H7 (cell line): ENCODE measurements at places on chromosomes 6 and 20.

DNA sequence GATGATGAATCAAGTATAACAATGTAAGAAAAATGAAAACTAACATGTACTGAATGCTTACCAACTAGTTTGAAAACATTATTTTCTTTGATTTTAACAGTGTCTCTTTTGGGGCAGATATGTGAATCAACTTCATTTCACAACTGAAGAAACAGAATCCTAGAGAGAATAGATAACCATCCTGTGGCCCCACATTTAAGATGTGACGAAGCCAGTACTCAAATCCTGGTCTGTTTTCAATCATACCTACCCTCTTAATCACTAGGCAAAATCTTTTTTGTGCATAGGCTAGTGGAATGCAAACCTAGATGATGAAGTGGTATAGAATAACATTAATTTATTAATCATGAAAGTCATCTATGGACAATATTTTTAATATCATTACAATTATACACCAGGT is 371.6 kb upstream of the EPHA7 start:
- no peak for DNase-seq

DNA sequence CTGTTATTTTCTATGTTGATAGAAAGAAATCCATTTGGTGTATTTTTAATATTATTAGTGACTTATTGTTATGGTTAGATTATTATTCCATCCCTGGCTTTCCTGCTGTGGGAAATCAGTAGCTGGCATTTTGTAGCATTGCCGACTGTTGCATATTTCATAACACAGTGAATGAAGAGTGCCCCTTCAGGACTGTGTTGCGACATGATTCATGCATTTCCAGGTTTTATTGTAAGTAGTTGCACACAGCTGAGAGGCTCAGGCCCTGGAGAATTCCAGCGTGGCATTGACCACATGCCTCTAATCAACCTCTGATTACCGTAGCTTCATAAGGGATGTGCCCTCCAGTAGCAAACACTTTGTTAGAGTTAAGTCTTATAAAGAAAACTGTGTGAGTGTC is 263.9 kb downstream of the FARS2 start:
- DNase-seq, result no peak

DNA sequence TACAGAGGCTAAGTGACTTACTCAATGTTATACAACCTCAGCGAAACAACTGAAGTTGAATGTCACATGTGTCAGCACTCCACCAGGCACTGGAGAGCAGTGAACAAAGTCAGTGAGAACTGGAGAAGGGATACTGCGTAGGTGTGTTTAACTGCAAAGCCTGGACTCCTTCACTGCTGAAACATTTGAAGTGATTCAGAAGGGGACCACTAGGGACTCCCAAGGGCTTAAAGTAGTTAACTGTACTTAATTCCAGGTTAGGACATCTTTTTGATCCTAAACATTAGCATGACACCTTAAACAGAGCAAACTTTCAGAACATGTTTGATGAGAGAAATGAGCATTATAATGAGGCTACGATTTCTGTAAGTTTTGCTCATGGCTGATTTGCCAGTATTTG is 45.0 kb upstream of the ZBTB24 start:
- DNase-seq, result no peak

DNA sequence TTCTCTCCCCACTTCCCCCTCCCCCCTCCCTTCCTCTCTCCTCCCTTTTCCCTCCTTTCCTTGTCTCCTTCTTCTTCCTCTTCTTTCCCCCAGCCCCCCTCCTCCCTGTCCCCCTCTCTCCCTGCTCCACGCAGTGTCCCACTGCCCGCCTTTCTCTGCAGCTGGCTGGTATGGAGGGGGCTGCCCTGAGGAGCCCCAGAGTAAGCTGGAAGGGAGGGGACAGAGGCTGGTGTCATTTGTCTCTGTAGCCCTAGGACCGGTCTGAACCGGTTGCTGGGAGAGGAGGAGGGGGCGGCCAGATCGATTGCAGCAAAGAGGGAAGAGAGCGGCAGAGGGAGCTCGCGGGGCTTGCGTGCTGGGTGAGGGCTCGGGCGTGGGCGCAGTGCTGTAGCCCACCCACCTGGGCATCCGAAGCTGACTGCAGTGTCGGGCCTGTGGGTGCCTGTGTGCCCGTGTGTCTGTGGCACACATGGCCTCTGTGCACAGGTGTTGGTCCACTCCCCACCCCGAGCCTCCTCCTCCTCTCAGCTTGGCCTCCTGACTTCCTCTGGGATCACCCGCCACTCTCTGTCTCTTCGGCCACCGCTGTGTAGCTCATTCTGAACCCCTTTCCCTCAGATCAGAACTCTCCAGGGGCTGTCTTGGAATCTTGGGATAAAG is 50.6 kb downstream of the SRC start:
- peak; percentile 96 for DNase-seq

GRCh38 chr6:151065027-151065815 is 174.5 kb upstream of the AKAP12 start:
- DNase-seq, result no peak

GRCh38 chr6:1730882-1731281 is 121.2 kb downstream of the FOXC1 start:
- no peak for DNase-seq

DNA sequence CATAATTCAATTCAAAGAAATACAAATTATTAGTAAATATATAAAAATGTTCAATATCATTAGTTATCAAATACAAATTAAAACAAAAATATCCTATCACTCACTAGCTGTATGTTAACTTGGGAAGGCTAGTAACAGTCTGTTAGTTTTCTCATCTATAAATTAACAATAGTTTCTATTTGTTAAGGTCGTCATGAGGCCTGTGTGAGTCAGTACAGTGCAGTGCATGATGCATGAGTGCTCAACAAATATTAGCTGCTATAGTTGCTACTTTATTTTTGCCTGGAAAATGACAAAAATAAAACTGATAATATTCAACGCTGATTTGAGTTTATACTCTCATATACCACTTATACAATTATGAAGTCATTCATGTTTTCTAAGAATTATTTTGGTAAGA is 401.6 kb upstream of the RUNX2 start:
- DNase-seq, result no peak

DNA sequence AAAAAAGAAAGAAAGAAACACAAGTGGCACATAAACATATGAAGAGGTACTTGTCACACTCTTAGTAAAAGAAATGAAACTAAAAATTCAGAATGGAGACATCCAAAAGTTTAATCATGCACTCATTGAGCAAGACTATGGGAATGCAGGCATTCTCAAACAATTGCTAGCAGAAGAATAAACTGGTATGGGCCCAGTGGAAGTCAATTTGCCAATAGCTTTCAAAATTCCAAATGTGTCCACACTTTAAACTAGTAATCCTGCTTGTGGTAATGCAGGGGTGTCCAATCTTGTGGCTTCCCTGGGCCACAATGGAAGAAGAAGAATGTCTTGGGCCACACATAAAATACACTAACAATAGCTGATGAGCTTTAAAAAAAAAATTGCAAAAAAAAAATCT is 97.4 kb downstream of the EPB41L2 start:
- no peak for DNase-seq

GRCh38 chr6:151805286-151805840 is 2.1 kb upstream of the ESR1 start:
- peak; percentile 23 for DNase-seq

GRCh38 chr6:118080547-118080946 is 173.5 kb downstream of the SLC35F1 start:
- DNase-seq, result peak; percentile 11

DNA sequence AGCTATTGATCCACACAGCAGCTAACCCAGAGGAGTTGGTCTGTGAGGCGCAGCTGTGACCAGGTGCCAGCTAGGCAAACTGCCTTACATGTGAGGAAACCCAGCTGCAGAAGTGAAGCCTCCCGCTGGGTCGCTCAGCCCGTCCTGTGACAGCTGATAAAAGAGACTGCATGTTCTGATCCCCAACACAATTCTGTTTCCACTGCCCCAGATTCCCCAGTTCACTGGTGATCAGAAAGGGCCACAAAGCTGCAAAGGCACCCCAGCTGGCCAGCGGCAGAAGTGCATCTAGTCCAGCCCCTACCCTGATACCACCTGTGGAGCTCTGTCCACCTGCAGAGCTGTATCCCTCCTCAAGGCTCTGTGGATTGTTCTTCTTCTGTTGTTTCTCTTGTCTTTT is 64.5 kb downstream of the CTNNBL1 start:
- DNase-seq, result peak; percentile 53

GRCh38 chr20:37992802-37993409 is 40.4 kb downstream of the TTI1 start:
- peak; percentile 77 for DNase-seq

GRCh38 chr20:18754030-18754652 is 59.4 kb upstream of the SCP2D1 start:
- no peak for DNase-seq

- DNase-seq, result no peak
Measured at GRCh38 chr6:152232501-152233151, 404.5 kb downstream of the SYNE1 start.

DNA sequence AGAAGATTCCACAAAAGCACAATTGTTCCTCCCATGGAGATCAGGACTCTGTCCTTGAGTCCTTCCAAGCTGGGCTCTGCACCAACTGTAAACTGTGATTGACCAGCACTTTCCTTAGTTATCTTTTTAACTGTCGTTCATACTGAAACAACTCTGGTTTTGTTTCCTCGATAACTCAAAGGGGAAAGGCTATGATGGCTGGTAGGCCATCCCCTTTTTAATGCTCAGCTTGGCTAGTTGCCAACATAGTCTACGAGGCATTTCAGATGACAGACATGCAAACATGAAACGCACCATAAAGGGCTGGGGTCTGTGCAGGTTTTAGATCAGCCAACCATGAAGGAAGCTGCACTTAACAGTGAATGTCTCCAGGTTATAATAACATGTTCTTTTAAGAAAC is 497.1 kb upstream of the ARID1B start:
- no peak for DNase-seq

DNA sequence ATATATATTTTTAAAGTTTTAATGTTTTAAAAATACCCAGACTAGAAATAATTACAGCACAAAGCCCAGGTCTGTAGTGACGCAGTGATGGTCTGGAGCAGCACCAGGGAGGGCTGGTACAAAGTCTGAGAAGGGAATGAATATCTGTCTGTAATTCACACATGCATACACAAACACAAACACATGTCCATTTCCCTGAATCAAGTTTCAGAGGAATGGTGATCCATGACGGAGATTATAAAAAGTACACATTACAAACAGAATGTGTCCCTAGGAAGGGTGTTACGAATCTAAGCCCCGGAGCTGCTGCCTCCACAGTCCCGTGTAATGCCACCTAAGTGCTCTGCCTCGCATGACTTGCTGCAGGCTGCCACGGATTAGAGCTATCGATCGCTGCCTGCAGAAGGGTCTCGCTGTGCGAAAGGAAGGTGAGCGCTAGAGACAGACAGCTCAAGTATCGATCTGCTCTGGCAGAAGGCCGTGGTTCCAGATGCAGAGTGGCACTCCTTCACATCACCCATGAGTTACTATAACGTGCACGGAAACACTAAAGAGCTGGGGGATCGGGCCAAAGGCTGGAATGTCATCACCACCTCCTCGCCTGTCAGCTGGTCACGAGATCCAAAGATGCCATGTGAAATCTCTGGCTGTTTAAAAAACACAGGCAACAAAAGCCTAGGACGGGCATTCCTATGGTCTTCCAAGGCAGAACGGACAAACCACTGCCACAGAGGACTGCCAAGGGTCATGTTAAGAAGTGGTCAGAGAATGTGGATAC is 87.1 kb downstream of the INSM1 start:
- DNase-seq, result no peak

- no peak for DNase-seq
Measured at GRCh38 chr6:21371061-21371460, 222.5 kb upstream of the SOX4 start.

DNA sequence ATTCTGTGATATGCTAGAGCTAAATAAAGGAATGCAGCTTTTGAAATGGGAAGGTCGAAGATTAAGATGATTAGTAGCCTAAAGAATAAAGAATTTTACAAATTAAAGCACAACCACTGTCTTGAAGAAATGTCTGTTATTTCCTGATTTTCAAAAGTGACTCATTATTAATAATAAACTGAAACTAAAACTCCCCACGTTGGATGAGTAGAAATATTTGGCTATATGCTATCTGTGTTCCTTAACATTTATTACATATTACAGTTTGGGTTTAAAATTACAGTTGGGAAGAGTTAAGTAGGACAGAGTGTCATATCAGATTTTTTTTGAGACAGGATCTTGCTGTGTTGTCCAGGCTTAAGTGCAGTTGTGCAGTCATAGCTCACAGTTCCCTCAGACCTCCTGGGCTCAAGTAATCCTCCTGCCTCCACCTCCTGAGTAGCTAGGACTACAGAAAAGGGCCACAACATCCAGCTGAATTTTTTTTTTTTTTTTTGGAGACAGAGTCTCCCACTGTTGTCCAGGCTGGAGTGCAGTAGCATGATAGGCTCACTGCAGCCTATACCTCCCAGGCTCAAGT is 47.1 kb downstream of the AKIRIN2 start:
- DNase-seq, result no peak

DNA sequence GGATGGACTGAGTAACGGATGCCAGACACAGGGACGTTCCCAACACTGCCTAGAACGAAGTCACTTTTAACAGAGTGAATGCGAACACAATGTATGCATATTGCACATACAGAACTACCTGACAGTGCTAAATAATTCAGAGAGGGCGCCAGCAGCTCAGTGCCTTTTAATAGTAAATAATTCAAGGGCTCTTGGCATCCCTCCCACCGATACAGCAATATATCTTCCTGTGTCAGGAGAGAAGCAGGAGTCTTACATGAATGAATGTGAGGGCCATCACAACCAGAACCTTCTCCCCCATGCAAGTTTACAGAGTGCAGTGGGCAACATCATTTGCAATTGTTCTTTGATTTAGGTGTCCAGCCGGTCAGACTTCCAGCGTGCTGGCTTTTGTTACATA is 88.4 kb upstream of the KCNG1 start:
- no peak for DNase-seq

DNA sequence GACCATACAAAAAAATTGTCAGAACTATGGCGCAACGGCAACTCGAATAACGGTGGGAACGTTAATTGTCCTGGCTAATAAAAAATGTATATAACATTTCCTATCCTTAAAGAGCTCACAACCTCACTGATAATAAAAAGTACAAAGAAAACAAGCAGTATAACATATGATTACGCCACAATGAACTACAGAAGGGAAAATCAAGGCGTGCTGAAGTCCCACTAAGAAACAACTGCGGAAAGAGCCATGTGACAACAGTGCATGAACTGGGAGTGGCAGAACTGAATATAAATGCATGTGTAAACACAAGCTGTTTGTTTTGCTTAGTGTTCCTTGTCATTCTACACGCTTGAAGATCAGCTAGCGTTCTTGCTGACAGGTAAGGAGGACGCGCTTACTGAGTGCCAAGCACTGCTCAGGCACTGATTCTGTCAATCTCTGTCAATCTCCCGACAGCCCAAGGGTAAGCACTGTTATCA is 466 bp upstream of the PSMB1 start:
- peak; percentile 38 for DNase-seq
